Stimulated activated CD8-positive, alpha-beta memory T cell treated with anti-CD3 and anti-CD28 coated beads, Interleukin-7, amount 100 ng/mL, for 24 hours (primary cell): ENCODE measurements at places on chromosomes 1 and 21.

- no peak for DNase-seq
These were observed 384.7 kb upstream of the CXADR start for GRCh38 chr21:17128132-17128531.

GRCh38 chr1:228488818-228489674 is 1.9 kb downstream of the RNF187 start:
- DNase-seq, result no peak

DNA sequence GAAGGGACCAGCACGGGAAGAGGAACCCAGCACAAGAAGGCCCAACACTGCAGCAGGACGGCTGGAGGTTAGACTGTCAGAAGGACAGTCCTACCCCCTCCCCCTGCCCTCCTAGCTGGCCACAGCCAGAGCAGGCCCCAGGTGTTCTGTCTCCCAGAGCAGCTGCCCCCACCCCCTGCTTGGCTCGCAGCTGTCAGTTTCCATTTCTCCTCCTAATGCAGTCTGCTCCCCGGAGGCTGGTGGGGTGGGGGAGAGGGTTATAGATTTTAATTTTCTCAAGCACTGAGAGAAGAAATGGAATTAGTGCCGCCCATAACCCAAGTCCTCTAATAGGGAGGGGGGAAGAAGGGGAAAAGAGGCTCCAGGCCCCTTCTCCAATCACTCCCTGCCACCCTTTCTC is 13.0 kb upstream of the PEAR1 start:
- no peak for DNase-seq

DNA sequence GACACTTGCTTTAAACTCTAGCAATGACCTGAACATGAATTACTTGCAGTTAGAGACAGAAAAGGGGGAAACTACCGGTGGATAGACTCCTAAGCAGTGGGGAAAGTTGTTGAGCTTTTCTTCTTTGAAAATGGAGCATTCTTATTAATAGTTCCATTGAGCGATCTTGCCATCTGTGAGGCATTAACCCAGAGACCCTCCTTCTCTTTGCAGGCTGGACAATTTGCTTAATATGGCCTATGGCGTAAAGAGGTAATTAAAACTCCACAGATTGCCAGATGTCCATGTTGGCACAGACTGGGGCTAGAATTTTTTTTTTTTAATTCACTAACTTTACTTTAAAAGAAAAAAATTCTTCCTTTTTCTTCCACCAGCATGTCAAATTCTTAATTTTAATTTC is 88.5 kb downstream of the ELAVL4 start:
- DNase-seq, result no peak

- no peak for DNase-seq
These were observed 16.1 kb downstream of the RBM15 start for GRCh38 chr1:110355321-110355720.

DNA sequence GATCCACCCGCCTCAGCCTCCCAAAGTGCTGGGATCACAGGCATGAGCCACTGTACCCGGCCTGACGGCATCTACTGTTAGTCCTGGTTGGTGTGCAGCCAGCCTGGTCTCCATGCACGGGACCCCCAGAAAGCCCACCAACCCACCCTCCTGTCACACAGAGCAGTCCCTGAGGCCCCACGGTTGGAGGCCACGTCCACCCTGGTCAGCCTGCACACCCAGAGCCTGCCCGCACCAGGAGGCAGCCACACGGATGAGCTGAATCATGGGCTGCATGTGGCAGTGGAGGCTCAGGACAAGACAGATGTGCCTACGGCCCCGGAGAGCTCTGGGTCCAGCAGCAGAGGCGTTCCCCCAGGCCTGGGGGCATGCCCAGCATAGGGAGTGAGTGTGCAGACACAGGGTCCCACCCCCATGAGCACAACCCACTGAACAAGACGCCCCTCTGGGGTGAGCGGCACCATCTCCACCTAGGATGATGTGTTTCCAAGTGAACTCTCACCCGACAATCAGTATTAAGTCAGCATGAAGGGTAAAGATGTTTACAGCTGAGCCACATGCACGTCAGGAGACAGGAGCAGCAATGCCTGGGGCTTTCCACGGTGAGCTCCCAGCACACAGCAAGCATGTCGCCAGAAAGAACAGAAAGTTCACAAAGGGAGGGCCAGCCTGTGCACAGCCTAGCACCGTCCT is 102.1 kb downstream of the WDR4 start:
- DNase-seq, result no peak

GRCh38 chr1:212430416-212430815 is 2.3 kb upstream of the NENF start:
- no peak for DNase-seq

- DNase-seq, result no peak
These were observed 73.8 kb upstream of the SSX2IP start for GRCh38 chr1:84763912-84764680.

DNA sequence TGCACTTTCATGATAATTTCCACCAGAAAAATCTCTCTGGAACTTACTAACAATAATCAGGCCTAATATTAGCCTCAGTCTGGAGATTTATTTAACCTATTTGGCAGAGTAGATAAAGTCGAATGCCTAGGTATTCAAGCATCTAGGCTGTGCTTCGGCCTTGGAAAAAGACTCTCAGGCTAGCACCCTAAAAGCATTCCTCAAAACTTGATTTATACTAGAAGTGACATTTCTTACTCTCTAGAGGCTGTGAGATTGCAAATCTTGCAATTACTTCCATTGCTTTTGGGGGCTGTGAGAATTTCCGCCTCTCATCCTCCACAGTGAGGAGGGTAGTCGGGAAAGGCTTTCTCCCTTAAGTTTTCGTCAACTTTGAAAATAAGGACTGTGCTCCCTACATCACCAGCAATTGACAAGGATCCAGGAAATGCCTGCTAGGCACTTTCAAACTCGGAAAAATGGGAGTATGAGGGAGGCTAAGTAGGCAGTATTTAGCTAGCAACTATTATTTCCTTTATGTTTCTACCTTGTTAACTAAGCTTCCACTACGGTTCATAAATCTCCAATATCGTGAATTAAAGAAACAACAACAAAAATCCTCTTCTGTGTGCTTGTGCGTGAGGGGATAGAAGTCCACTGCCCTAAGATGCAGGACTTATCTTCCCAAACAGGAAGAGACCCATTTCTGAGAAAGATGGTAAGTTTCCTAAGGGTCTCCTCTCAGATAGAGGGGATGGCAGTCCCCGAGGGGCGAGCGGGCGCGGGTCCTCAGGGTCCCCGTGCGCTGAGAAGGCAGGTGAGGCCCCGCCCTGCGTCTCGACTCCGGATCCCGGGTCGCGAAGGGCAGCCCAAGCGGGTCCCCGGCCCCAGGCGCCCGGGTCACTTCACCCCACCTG is 1.1 kb upstream of the LMO4 start:
- DNase-seq, result no peak

DNA sequence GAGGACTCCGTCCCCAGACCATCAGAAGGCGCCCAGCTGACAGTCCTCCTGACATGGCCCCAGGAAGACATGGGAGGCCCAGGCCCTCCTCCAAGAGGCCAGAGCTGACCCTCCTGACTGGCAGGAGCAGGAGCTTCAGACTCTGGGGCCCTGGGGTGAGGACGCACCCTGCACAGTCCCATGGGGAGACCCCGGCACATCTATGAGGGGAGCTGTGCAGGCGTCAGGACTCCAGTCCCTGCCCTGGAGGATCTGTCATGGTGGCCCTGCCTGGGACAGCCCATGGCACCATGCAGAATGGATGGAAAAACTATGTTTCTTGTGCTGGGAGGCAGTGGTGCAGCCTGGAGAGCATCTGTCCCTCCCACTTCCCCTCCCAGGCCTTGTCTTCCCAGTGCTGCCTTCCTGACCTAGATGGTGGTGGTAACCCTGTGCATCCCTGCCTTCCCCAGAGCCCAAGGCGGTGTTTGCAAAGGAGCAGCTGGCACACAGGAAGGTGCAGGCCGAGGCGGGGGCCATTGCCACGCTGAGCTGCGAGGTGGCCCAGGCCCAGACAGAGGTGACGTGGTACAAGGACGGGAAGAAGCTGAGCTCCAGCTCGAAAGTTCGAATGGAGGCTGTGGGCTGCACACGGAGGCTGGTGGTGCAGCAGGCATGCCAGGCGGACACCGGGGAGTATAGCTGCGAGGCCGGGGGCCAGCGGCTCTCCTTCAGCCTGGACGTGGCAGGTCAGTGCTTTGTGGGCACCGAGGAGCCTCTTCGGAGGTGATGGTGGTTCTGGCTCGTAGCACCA is 41.9 kb downstream of the OBSCN start:
- DNase-seq, result no peak

- DNase-seq, result no peak
These were observed 32.7 kb downstream of the C8B start for GRCh38 chr1:56933161-56933560.

GRCh38 chr1:84634536-84635205 is 55.6 kb downstream of the SSX2IP start:
- no peak for DNase-seq

GRCh38 chr1:201019321-201019977 is 4.1 kb downstream of the KIF21B start:
- DNase-seq, result peak; percentile 61

GRCh38 chr1:9651565-9652378 is at the start of gene PIK3CD:
PIK3CD (plus strand) TSS chr1:9651731; CDS start chr1:9710456, 58,725 bp downstream.
- no peak for DNase-seq

DNA sequence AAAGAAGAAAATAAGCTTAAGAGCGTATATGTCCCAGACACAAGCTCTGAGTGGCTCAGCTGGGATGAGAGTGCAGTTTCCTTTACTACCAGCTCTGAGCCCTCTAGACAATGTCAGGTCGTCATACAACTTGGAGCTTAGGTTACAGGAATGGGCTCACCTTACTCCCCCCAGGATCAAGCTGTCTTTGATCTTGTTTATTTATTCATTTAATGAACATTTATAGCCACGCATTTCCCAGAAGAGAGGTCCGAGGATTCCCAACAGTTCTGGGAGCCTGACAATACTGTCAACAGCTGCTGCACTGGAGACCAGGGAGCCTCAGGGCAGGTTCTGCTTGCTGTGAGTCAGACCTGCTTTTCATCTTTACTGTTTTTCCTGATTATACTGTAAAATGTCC is 378.9 kb downstream of the PLPP3 start:
- DNase-seq, result no peak

GRCh38 chr1:198228925-198229324 is 72.1 kb downstream of the NEK7 start:
- no peak for DNase-seq

DNA sequence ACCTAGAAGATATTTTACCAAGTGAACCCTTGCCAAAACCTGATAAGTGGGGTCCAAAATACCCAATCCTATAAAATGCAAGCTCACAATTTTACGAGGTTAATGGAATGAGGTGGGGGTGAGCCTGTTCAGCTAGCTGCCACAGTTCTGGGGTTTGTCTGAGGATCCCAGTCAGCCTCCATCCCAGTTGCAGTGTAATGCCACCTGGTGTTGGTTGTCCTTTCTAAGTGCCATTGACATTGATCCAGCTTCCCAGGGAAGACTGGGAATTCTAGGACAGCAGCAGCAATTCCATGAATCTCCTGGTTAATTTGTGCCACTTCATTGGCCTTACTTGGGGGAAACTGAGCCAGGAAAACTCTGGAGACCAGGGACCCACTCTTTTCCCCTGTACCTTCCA is 298.3 kb downstream of the RWDD3 start:
- DNase-seq, result no peak

GRCh38 chr1:17232759-17233661 is 15.9 kb upstream of the PADI3 start:
- DNase-seq, result no peak

DNA sequence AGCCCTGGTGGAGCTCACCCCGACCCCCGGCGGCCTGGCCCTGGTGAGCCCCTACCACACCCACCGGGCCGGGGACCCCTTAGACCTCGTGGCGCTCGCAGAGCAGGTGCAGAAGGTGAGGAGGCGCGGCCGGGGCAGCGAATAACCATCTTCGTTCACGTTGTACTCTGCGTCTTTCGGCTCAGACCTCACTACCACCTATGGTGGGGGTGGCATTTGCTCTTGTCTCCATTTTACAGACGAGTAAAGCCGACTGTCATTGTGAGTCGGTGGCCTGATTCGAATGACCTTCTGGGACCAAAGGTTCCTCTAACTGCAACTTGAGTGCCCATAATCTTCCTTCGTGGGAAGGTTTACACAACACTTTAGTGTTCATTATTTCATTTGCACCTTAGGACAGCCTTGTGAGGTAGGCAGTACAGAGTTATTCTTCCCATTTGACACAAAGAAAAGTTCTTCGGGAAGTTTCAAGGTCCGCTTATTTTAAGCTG is 506 bp downstream of the C1orf50 start:
- DNase-seq, result no peak

DNA sequence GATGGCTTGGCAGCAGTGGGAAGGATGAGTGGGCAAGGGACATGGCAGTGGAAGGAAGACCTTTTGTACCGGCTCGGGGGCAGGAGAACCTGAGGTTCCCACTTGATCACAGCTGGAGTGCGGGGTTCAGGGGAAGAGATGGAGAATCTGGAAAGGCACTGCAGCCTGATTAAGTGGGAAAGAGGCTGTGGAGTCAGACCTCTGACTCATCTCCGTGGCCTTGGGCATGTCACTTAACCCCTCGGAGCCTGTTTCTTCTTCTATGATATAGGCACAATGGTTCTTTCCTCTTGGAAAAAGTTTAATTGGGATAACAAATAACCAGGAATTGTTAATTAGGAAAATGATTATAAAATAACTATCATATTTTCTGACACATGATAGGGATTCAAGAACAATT is 13.1 kb upstream of the TMEM61 start:
- DNase-seq, result no peak

DNA sequence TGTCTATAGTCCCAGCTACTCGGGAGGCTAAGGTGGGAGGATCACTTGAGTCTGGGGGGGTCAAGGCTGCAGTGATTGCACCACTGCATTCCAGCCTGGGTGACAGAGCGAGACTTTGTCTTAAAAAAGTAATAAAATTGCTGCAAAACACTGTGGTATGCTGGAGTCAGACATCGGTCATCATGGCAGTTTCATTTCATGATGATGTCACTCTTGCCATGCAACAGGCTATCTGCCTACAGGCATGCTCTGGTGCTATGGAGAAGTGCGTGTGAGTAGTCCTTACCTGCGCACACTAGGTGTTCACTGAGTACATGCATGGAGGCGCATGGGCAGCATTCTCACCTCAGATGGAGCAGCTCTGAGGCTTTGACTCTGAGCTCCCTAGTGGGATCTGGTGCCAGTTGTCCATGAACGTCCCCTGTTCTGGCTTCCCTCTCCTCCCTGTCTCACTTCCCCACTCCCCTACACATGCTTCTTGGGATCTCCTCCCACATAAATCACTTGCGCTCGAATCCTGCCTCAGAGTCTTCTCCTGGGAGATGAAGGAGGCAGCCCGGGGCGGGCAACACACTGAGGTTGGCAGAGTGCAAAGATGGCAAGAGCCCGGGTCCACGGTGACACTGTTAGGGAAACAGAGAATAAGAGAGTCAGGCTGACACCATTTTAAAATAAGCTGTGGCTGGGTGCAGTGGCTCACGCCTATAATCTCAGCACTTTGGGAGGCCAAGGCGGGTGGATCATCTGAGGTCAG is 10.4 kb upstream of the CELA3B start:
- no peak for DNase-seq

DNA sequence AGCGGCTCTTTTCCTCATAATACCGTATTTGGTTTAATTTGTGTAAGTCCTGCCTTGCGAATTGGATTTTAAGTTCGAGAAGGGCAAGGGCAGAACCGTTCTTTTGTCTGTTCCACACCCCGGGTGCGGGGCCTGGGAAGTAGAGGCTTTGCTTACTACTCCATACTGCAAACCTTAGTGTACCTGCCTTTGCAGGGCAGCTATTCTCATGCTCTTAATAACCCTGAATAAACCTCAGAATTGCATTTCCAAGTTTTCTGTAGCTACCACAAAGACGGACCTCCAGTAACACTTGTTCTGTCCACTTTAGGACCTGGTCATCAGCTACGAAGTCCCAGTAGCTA is 657 bp upstream of the HNRNPU start:
- no peak for DNase-seq
